ENCODE measurements at places on chromosomes 11 and 22.

DNA sequence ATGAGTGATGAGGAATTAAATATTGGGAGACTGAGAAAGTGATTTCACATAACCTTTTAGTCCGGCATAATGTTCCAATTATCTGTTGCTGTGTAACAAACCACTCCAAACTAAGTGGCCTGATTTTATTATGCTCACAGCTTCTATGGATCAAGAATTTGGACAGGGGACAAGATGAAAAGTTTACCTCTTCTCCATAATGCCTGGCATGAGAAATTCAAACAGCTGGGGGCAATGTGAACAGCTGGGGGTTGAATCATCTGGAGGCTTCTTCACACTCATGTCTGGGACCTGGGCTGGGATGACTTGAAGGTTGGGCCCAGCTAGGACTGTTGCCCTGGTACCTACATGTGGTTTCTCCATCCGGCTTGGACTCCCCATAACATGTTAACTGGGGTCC, 99.4 kb upstream of the DRD2 start:
- DNase-seq = no peak

- DNase-seq = no peak
Measured at GRCh38 chr11:4118107-4118506, 23.5 kb downstream of the RRM1 start.

DNA sequence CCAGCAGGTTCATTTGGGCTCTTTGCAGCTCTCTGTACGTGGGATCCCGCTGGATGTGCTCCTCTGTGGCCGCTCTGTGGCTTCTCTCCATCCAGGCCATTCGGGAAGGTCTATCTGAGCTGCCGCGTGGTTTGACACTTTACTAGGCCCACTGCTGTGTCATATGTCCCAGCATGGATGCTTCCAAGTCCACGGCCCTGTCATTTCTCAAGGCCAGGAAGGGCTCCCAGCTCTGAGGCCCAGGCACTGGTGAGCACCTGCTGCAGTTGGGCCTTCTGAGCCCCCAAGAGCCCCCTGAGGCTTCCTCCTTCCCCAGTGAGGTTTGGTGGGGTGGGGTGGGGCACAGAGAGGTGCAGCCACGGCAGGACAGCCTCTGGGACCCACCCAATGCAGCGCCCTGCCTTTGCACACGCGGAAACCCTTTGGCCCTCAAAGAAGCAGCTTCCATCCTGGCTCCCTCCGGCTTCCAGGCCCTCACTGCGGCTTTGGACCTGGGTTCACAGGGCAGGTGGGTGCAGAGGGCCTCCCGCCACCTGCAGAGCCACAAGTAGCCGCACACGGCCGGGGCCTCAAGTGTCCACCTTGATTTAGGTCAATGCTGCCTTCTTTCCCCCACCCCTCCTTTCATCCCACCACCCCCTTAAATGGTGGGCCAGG, 44.5 kb upstream of the FGF3 start:
- no peak for DNase-seq

DNA sequence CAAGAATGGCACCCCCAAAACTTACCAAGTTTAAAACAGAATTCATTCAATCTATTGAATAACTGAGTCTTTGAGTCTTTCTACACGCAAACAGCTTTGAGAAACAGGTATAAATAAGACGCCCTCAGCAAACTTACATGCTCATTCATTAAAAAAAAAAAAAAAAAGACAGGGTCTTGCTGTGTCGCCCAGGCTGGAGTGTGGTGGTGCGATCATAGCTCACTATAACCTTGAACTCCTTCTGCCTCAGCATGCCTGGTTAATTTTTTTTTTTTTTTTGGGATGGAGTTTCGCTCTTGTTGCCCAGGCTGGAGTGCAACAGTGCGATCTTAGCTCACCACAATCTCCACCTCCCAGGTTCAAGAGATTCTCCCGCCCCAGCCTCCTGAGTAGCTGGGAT, 6.1 kb downstream of the PRR14L start:
- no peak for DNase-seq

- DNase-seq = no peak
Measured at GRCh38 chr11:101296896-101297295, 167.3 kb upstream of the PGR start.

- DNase-seq = no peak
Measured at GRCh38 chr11:58586998-58587397, 8.1 kb downstream of the ZFP91 start.

- DNase-seq = no peak
Measured at GRCh38 chr11:102155676-102156075, 45.4 kb downstream of the YAP1 start.

DNA sequence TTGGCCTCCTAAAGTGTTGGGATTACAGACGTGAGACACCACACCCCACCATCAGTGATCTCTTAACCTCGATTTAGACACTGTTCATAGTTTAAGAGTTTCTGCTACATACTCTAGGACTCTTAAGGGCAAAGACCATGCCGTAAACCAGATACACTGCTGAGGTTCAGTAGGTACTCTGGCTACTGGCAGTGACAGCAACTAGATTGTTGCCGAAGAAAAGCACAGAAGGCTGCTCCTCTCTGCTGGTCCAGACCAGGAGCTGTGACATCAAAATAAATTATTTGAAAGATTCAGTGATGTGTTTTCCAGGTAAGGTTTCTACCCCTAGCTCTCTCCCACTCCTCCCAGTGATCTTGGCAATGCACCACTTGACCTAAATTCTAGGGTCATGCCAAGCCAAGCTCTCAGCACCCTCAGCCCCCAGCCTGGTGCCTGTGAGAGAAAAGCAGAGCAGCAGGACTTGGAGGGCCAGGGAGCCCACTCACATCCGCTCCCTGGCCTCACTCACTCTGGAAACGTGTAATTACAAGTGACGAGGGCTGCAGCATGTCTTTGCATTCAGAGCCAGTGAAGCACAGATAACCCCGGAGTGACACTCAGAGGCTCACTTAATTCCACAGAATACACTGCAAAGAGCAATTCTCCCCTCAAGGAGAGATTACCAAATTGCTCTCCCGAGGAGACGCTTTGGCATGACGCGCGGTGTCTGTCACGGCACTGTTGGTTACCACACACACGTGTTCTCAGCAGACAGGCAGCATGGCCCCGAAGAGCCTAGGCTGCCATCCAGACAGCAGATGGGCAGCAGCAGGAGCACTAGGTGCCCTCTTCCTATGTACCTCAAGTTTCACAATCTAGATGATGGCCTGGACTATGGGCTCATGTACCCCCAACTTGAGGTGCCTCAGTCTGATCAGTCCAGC, 96.9 kb upstream of the PITPNB start:
- DNase-seq = no peak

DNA sequence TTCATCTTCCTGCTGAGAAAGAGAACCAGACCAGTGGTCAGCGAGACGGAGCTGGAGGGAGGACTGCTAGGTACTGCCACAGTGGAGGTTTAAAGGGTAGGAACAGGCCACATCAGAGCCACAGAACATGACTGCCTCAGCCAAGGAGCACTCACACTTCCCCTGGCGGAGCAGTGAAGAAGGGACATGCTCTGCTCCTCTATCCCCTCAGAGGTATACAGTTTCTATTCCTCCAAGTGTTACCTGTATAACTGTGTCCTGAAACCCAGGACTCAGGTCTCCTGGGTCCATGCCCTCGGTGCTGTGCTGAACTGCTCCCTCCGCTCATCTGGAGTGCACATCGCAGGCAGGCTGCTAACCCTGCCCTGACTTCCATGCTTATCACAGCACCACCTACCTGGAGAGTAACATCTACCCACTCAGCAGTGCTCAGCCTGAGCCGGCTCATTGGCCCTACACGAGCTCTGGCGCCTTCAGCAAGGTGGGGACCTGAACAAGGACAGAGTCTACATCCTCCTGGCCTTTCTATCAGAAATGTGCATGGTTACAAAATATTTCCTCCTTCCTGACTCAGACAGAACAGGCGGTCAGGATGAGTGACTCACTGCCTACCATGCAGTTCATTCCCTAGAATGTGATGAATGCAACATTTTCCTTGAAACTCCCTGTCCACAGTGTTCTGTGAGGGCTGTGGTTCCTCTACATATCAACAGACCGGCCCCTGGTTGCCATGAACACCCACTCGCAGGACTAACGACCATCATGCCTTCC, 52.9 kb downstream of the C11orf58 start:
- no peak for DNase-seq

GRCh38 chr11:80632691-80633090, 1191.9 kb upstream of the TENM4 start:
- DNase-seq = no peak

DNA sequence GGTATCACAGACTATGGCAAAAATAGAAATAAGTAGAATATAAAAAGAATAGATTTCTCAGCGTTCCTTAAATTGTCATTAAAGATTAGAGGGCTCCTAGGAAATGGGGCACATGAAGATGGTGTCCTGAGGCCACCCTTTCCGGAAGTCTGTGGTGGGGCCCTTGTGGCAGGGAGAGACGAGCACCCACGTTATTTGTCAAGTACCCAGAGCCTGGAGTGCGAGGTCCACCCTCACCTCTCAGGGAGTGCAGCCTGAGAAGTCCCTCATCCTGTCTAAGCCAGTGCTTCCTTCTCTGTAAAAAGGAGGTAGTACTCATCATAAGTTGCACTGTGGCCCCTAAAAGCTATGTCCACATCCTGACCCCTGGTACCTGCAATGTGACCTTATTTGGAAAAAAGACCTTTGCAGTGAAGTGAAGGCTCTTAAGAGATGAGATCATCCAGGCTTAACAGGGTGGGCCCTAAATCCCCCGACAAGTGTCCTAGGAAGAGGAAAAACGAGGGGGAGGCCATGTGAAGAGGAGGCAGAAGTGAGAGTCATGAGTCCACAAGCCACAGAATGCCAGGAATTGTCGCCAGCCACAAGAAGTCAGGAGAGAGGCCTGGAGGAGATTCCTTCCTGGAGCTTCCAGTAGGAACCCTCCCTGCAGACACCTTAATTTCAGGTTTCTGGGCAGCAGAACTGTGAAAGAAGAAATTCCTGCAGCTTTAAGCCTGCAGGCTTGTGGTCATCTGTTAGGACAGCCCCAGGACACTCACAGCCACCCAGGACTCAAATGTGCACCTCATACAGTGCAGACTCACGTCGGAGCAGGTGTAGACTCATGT, 76.8 kb upstream of the CCND1 start:
- DNase-seq = no peak

DNA sequence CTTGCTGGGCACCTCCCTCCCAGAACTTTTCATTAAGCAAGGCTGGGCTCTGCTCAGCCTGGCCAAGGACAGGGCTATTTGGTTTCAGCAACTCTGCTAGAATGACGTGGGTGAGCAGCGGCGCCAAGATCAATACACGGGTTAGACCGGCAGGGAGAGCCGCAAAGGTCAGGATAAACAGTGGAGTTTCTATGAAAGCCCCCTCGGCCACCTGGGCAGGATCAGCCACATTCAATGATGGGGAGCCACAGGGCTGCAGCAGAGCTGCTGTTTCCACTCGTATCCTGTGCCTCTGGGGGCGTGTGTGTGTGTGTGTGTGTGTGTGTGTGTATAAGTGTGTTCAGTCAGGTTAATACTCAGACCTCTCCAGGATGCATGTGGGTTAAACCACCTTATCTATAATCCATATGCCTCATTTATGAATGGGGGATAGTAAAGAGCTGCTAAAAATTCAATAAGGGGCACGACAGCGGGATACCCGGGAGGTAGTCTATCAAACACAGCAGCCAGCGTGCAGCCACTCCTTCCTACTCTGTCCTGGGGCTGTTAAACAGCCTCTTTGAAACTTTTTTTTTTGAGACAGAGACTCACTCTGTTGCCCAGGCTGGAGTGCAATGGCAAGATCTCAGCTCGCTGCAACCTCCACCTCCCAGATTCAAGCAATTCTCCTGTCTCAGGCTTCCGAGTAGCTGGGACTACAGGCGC, 34.8 kb downstream of the MYH9 start:
- DNase-seq = no peak

DNA sequence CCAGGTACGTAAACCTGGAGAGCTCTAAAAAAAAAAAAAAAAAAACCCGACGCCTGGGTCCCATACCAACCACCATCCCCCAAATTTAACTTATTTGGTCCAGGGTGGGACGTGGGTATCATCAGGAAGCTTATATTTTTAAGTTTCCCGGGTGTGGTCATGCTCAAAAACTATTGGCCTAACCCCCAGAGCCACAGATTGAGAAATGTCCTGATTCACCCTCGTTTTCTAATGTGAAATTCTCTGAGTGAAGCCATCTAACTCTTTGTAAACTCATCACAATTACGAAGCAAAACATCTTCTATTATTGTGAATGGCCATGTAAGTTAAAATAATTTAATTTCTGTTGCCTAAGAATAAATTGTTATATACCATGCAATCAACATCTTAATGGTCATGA, 29.6 kb downstream of the PAK1 start:
- no peak for DNase-seq

- DNase-seq = no peak
Measured at GRCh38 chr11:89249196-89249595, 71.5 kb downstream of the TYR start.

- no peak for DNase-seq
Measured at GRCh38 chr11:59558270-59558643, 46.9 kb downstream of the OR4D9 start.

DNA sequence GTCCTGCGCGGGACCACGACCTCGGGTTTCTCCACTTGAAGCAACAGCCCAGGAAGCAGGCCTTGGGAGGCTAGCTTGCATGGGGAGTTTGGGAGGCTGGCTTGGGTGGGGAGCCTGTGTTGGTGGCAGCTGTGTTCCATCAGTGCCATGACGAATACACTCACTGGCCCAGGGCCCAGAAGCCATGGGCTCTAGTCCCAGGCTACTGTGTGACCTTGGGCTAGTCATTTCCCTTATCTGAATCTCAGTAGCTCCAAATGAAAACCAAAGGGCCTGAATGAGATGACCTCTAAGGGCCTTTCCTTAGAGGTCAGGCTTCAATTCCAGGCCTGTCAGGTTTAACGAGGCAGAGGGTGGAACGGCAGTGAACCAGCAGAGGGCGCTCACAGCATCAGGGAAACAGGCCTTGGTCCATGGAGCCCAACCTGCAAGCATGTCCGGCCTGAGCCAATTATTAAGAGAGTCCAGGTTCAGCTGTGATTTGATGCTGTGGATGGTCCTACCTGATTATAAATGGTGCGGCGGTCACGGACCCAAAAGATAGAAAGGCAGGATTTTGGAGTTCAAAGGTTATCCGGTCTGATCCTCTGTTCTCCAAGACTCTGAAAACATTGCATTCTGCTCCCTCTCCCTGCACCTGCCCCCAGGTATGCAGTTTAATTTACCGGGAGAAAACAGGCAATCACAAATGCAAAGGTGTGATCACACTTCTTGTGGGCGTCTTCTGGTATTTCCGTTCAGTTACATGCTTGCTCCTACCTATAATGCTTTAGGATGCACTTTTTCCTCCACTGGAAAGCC, 15.9 kb downstream of the PTPN5 start:
- peak; percentile 44 for DNase-seq

- no peak for DNase-seq
Measured at GRCh38 chr11:121455115-121455514, 2.3 kb upstream of the SORL1-AS1 start.

DNA sequence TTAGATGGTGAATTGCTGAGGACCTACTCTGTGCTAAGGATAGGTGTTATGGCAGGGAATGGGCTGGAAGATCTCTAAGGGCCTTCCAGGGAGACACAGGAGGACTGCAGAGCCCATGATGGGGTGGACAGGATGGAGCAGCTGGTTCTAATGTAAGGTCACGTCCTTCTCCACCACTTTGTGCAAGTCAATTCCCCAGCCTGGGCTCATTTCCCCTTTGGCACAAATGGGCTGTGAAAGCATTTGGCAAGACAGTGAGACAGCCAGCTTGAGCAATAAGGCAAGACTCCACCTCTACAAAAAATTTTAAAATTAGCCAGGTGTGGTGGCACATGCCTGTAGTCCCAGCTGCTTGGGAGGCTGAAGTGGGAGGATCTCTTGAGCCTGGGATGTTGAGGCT, 81.4 kb upstream of the THY1 start:
- no peak for DNase-seq

- no peak for DNase-seq
Measured at GRCh38 chr11:26201411-26201810, 130.5 kb upstream of the ANO3 start.
